Sciatic nerve (tissue), 2 donors: ENCODE measurements at places on chromosomes 5 and 9.

DNA sequence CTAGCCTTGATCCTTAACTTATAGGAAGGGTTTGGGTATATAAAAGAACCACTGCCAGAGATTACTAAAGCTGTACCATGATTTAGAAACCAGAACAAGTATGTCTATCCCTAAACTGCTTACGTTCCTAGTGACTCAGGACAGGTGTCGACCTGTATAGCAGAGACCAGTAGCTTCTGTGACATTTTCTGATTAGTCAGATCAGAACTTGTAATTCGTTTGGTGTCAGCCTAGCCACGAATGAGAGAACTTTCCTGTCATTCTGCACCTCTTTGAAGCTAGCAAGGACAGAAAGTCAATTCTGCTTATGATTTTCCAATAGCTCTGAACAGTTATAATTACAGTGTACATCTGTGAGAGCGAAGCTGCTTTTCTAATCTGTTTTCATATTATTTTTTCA is 39.5 kb downstream of the PRKACG start:
- no peak for DNase-seq

DNA sequence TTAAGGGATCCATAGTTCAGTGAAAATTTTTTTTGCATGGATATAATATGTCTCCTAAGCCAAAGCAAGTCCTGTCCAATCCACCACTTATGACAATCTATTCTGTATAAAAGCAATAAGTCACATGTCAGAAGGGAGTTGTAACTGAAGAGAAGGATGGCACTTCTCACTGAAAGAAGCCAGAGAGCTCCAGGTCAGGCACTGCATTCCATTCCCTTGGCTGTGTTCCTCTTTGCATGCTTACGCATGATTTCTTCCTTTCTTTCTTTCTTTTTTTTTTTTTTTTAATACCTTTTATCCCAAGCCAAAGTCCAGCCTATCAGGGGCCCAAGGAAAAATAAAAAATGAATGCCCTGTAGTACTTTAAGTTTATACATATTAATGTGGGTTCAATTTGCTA is 39.8 kb downstream of the MAMDC2 start:
- no peak for DNase-seq

- DNase-seq: no peak
These were observed 87.0 kb downstream of the IARS1 start for GRCh38 chr9:92206488-92206887.

- no peak for DNase-seq
These were observed 249.2 kb upstream of the POU5F2 start for GRCh38 chr5:93990504-93991070.

DNA sequence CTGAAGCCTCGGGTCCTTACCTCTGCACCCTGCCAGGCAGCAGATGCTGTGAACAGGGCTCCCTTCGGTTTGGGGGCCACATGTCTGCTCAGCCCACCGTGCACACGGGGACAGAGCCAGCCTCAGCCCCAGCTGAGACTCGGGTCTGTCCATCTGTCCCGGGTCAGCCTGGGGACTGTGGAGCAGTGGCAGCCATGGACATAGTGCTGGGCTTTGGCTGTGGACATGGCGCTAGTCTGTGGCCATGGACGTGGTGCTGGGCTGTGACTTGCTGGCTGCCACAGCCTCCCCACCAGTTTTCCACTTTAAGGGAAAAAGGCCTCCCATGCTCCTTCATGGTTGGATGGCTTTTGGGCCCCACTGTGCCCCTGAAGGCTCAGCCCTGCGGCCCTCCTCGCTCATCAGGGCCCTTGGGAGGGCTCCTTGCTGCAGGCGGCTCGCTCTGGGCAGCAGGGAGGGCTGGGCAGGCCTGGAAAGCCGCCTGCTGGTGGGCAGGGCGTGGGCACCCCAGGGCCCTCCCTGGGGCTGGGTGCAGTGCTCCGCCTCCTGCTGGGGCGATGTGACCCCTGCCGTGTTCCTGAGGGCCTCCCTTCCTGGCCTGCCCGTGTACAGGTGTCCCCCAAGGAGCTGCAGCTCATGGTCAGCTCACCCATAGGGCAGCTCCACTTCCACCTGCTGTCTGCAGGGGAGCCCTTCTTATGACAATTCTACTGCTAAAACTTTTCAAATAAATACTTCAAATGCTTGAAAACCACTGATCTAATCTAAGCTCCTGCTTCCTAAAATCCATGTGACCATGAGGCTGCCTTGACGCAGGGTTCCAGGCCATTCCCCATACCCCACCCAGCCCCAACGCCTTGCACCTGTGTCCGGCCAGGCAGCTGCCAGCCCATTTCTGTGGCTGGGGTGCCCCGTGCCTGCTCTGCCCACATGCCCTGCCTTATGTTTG is 112.1 kb upstream of the LMX1B start:
- no peak for DNase-seq

- no peak for DNase-seq
These were observed 3.3 kb downstream of the ZNF608 start for GRCh38 chr5:124742983-124743601.

GRCh38 chr5:76194340-76194739 is 111.2 kb downstream of the SV2C start:
- no peak for DNase-seq

- no peak for DNase-seq
These were observed 6.6 kb downstream of the UBLCP1 start for GRCh38 chr5:159269723-159270122.

DNA sequence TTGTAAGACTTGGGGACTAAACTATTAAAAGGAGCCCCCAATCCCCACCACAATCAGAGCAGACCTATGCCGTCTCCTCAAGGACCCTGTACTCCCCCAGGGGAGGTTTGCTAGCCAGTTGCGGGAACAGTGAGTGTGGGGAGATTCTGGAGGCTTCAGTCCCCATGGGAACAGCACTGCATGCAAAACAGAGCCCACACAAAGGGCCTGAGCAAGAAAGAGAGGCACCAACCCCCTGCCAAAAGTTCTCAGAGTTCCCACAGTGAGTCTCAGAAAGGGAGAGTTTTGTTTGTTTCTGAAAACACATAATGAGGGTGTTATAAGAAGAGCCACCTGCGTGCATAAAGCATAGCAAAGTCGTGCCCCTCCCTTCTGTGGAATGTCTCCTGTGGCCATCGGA is 56.6 kb downstream of the CFAP90 start:
- DNase-seq: no peak

DNA sequence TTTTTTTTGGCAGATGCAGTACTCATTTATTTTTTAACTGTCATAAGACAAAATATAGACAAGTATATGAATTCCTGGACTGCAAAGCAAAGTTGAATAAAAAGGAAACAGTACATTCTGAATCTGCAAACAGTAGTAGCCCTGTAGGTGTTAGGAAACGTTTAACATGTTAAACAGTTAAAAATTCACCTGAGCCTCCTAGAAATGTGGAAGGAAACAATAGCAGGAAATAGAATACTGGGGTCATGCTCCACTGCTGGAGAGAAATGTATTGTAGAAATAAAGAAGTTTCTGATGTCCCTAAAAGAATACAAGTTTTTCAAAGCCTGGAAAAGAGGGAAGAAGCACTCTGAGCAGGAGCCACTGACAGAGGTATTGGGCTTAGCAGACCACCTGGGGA is 866.0 kb downstream of the PTPRD start:
- DNase-seq: no peak

DNA sequence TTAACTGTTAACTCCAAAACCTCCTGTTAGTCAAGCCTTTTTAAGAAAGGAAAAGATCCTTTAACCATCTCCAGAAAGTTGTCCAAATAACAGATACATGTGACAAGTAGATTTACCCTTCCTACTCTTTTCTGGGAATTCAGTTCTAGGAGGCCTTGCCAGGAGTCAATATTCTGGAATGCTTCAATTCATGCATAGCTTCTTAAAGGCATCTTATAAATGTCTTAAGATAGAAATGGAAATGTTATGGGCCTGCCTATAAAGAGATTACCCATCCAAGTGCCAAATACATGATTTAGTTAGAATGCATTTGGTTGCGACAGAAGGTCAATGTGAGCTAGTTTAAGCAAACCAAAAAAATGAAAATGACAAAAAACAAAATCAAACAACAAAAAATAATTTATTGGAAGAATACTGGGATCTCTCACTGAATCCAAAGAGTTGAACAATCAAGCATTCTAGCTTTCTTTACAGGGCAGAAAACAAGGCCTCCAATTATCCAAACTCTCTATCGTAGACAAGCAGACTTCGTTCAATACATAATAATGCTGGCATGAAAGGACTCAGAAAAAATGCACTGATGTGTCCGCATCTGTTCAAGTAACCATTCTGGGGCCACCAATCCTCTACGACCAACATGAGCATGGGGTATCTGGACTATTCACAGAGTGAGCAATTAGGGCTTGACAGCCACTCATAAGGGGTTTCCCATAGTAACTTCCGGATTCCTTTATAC is 188.6 kb downstream of the CTNND2 start:
- DNase-seq: no peak

GRCh38 chr9:94611638-94612068 is 18.0 kb upstream of the FBP2 start:
- DNase-seq: no peak

DNA sequence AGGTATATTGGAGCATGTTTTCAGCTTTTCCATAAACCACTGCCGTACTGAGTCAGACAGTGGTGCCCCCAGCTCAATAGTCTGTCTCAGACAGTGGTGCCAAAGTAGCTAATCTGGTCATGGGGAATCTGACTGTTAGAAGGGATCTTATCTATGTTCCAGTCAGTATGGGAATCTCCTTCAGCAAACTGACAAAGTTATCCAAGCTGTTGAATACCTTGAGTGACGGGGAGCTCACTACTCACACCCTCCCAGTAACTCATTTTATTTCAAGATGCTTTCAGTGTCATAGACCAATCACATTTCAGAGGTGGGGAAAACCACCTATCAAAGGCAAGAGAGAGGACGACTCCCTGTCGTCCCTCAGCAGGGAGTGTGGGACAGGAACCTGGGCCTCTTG is 18.7 kb downstream of the ANKS6 start:
- no peak for DNase-seq

DNA sequence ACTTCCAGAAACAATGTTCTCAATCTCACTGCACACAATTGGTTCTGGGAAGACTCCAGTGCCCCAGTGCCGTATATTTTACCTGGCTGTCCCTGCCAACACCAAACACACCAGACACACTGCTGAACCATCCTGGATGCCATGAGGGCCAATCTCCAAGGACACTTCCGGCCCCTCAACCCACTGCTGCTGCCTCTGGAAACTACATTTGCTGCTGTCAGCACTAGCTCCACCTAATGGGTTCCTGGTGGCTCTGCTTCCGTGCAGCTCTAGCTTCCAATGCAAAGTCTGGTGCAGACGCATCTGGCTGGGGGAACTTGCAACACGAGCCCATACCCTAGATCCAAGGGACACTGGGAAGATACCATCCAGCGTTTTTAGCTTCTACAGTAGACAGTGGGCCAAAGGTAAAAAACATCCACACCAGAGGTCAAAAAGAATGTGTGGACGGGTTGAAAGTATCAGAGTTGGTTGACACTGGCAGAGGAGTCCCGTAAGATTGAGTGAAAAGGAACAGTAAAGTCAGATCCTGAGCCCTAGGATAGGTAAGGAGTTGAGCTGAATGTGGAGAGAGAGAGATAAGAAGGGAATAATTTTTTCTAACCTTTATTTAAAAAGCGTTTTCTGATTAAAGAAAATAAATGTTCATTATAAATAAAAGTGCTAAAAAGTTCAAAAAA is 99.7 kb upstream of the KIF2A start:
- no peak for DNase-seq

DNA sequence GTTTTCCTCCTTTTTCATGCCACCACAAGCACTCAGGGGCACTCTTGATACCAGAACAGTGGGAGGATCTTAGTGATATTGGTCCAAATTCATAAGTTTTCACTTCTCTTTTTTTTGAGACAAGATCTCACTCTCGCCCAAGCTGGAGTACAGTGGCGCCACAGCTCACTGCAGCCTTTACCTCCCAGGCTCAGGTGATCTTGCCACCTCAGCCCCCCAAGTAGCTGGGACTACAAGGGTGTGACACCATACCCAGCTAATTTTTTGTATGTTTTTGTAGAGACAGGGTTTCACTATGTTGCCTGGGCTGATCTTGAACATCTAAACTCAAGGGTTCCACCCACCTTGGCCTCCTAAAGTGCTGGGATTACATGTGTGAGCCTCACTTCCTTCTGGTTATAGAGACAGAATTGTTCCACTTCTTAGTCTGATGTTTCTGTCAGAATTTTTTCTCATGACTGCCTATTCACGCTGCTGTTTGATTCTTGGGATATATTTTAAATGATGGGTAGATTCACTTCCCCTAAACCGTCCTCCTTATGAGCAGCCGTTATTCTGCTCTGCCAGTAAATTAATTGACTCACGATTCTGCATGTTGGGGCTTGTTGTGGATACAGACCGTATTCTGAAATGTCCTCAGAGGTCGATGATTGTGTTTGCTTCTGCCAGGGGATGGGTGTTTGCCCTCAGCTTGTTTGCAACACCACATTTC is 30.8 kb downstream of the MTAP start:
- DNase-seq: no peak

DNA sequence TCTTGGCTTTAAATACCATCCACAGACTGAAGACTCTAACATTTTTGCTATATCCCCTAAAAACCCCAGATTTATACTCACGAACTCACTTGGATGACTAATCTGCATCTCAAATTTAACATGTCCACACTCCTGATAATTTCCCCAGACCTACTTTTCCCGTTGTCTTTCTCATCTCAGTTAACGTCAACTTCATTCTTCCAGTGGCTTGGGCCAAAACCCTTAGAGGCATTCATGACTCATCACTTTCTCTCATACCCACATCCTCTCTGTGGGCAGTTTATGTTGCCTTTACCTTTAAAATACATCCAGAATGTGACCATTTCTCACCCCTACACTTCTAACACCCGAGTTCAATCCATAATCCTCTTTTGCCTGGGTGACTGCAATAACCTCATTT is 96.7 kb downstream of the EDIL3 start:
- no peak for DNase-seq

DNA sequence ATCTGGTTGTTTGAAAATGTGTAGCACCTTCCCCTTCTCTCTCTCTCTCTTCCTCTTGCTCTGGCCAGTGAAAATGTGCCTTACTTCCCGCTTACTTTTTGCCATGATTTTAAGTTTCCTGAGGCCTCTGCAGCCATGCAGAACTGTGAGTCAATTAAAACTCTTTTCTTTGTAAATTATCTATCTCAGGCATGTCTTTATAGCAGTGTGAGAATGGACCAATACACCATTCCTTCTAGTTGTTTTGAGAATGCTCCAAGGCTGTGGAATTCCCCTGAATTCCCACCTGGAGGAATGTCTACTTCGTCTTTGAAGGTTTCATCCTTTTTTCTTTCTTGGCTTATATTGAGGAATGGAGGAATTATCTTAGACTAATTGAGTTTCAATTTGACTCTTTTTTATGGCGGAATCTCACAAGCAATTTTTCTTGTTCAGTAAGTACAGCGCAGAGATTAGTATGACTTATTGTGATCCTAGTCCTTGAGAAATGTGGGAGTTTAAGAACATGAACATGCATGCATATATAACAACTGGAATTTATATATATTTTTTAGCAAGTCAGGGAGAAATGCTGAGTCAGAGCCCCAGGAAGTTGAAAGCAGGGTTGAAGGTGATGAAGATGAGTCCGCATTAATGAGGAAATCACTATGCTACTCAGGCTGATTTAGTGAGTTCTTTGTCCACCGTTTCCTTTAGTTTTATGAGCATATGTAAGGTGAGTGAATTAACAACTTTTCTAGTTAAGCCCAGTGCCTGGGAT is 488.1 kb upstream of the ADAMTS16 start:
- DNase-seq: no peak
